ENCODE measurements at places on chromosomes 7 and 10.

- H3K27me3 ChIP-seq = no peaks in the 10 kb centered on the region
- H3K27ac ChIP-seq = no peak overlapping the region
- DNase-seq = no peak
- H3K4me1 ChIP-seq = no peaks in the 10 kb centered on the region
- H3K36me3 ChIP-seq = no peaks in the 10 kb centered on the region
- H3K4me3 ChIP-seq = no peak overlapping the region
Measured at GRCh38 chr10:103572347-103573204, 79.1 kb downstream of the NEURL1 start.

- H3K4me3 ChIP-seq = no peak overlapping the region
- H3K4me1 ChIP-seq = no peaks in the 10 kb centered on the region
- DNase-seq = no peak
- H3K36me3 ChIP-seq = no peaks in the 10 kb centered on the region
- no peak overlapping the region for H3K27ac ChIP-seq
Measured at GRCh38 chr7:89554209-89554608, 600.1 kb upstream of the STEAP1 start.

- no peak overlapping the region for H3K4me3 ChIP-seq
- no peaks in the 10 kb centered on the region for H3K36me3 ChIP-seq
- H3K27me3 ChIP-seq = no peaks in the 10 kb centered on the region
- no peaks in the 10 kb centered on the region for H3K4me1 ChIP-seq
Measured at GRCh38 chr7:33798686-33799325, 106.5 kb upstream of the BMPER start.

- no peaks in the 10 kb centered on the region for H3K36me3 ChIP-seq
- no peak overlapping the region for H3K4me3 ChIP-seq
- H3K27me3 ChIP-seq = no peaks in the 10 kb centered on the region
- no peak overlapping the region for H3K27ac ChIP-seq
- no peak for DNase-seq
- no peaks in the 10 kb centered on the region for H3K4me1 ChIP-seq
Measured at GRCh38 chr7:137718355-137718754, 128.4 kb downstream of the DGKI start.

GRCh38 chr7:109844362-109844761, 1246.6 kb upstream of the LRRN3 start:
- H3K27me3 ChIP-seq = no peaks in the 10 kb centered on the region
- no peak for DNase-seq
- no peaks in the 10 kb centered on the region for H3K4me1 ChIP-seq

GRCh38 chr7:55095672-55096071, 76.9 kb downstream of the EGFR start:
- H3K27ac ChIP-seq = no peak overlapping the region
- no peak overlapping the region for H3K4me3 ChIP-seq
- no peak for DNase-seq
- H3K36me3 ChIP-seq = no peaks in the 10 kb centered on the region
- peaks cover 3% of the 10 kb centered on the region for H3K27me3 ChIP-seq

DNA sequence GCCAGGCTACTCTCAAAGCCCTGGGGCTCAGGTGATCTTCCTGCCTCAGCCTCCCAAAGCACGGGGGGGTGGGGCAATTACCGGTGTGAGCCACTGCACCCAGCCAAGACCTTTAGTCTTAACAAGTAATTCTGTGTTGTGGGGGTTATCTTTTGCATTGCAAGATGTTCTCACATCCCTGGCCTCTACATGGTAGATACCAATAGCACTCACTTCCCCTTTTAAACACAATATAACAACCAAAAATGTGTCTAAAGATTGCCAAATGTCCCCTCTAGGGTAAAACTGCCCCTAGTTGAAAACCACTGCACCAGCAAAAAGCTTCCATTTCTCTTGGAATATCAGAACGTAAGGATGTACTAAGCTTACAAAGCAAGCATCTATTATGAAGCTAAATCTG, 225.0 kb downstream of the CTNNA3 start:
- no peaks in the 10 kb centered on the region for H3K27me3 ChIP-seq
- no peak overlapping the region for H3K4me3 ChIP-seq
- H3K27ac ChIP-seq = no peak overlapping the region
- no peak for DNase-seq

GRCh38 chr10:68224810-68225209, 7.1 kb downstream of the ATOH7 start:
- no peak overlapping the region for H3K27ac ChIP-seq
- DNase-seq = no peak
- H3K4me1 ChIP-seq = no peaks in the 10 kb centered on the region

- no peak overlapping the region for H3K27ac ChIP-seq
- no peaks in the 10 kb centered on the region for H3K36me3 ChIP-seq
- no peaks in the 10 kb centered on the region for H3K4me1 ChIP-seq
- H3K4me3 ChIP-seq = no peak overlapping the region
- no peaks in the 10 kb centered on the region for H3K27me3 ChIP-seq
Measured at GRCh38 chr10:69489506-69490090, 38.3 kb downstream of the TSPAN15 start.

DNA sequence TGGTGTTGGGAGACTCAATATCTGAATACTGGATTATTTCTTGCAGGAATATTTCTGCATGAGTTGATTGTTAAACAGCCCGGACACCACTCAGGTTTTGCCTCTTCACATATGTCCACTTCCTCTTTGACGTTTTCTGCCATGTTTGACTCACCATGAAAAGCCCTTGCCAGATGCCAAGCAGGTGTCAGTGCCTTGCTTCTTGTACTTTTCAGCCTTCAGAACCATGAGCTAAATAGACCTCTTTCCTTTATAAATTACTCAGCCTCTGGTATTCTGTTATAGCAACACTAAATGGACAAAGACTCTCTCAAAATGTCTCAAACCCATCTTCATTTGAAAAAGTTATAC, 24.7 kb upstream of the MACC1 start:
- H3K36me3 ChIP-seq = no peaks in the 10 kb centered on the region
- H3K27ac ChIP-seq = no peak overlapping the region
- H3K4me1 ChIP-seq = no peaks in the 10 kb centered on the region
- no peak overlapping the region for H3K4me3 ChIP-seq
- no peaks in the 10 kb centered on the region for H3K27me3 ChIP-seq

DNA sequence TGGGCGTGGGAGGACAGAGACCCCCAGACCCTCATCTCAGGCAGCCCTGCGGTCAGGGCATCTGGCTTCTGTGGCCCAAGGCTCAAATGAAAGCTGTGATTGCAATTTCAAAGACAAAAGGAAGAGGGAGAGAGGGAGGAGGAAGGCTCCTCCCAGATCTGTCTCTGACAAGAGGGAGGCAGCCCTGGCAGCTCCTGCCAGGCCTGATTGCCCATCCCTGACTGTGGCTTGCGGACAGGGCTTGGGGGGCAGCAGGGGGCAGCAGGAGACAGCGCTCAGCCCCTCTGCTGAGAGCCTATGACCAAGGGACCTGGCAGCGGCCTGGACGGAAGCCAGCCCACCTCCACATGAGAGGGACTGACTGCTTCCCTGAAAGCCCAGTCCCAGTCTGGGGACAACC, 91.8 kb downstream of the PTPRN2 start:
- no peaks in the 10 kb centered on the region for H3K4me1 ChIP-seq
- DNase-seq = no peak
- H3K36me3 ChIP-seq = no peaks in the 10 kb centered on the region
- H3K4me3 ChIP-seq = no peak overlapping the region
- no peaks in the 10 kb centered on the region for H3K27me3 ChIP-seq

GRCh38 chr7:80707318-80707717, 68.9 kb downstream of the CD36 start:
- no peaks in the 10 kb centered on the region for H3K36me3 ChIP-seq
- H3K27me3 ChIP-seq = no peaks in the 10 kb centered on the region
- no peaks in the 10 kb centered on the region for H3K4me1 ChIP-seq
- no peak overlapping the region for H3K27ac ChIP-seq

GRCh38 chr10:129861776-129862531, 102.1 kb downstream of the EBF3 start:
- no peak overlapping the region for H3K4me3 ChIP-seq
- H3K36me3 ChIP-seq = no peaks in the 10 kb centered on the region
- DNase-seq = no peak
- no peaks in the 10 kb centered on the region for H3K4me1 ChIP-seq
- H3K27me3 ChIP-seq = no peaks in the 10 kb centered on the region
- no peak overlapping the region for H3K27ac ChIP-seq

- H3K27me3 ChIP-seq = no peaks in the 10 kb centered on the region
- H3K4me3 ChIP-seq = no peak overlapping the region
Measured at GRCh38 chr10:24438800-24439199, 229.9 kb downstream of the KIAA1217 start.

GRCh38 chr10:115710136-115710535, 562.9 kb downstream of the GFRA1 start:
- no peaks in the 10 kb centered on the region for H3K4me1 ChIP-seq
- no peaks in the 10 kb centered on the region for H3K27me3 ChIP-seq
- H3K36me3 ChIP-seq = no peaks in the 10 kb centered on the region
- no peak for DNase-seq
- no peak overlapping the region for H3K4me3 ChIP-seq

DNA sequence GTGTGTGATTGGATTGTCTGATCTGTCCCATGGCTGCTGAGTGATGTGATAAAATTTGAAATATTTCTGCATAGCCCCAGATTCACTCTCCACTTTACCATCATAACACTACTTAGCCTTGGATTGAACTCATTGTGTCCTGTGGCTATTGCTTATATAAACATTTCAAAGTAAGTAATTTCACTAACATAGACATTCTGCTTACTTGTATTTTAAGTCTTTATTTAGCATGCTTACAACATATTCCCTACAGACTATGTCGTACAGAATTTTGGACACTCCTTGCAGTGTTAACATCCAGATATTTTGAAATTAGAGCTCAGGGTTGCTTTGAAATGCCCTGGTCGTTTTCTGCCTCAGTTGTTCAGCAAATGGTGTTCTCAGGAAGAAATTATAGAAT, 117.6 kb downstream of the LRRC4 start:
- H3K27me3 ChIP-seq = no peaks in the 10 kb centered on the region
- no peak for DNase-seq
- H3K4me1 ChIP-seq = no peaks in the 10 kb centered on the region
- no peaks in the 10 kb centered on the region for H3K36me3 ChIP-seq
- no peak overlapping the region for H3K4me3 ChIP-seq

- H3K4me3 ChIP-seq = no peak overlapping the region
- H3K36me3 ChIP-seq = no peaks in the 10 kb centered on the region
- DNase-seq = no peak
- no peaks in the 10 kb centered on the region for H3K4me1 ChIP-seq
- no peaks in the 10 kb centered on the region for H3K27me3 ChIP-seq
Measured at GRCh38 chr7:76430836-76431235, 6.1 kb downstream of the ZP3 start.

DNA sequence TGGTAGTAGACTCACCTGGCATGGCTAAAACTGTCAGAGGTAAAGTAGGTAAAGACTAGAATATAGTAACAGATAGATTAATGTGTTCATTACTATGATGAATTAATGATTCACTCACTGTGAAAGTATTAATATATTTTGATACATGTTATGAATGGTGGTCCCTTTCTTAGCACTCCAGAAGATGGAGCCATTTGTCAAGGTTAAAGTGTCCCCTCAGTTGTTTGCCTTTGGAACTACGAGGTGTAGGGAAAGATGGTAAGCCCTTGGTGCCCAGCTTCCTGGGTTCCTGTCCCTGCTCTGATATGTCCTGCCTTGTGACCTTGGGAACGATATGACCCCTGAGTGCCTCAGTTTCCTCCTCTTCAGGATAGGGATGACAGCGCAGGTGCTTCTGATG, 49.4 kb downstream of the HTRA1 start:
- no peak overlapping the region for H3K4me3 ChIP-seq
- H3K27ac ChIP-seq = no peak overlapping the region
- DNase-seq = no peak
- H3K27me3 ChIP-seq = no peaks in the 10 kb centered on the region
- no peaks in the 10 kb centered on the region for H3K36me3 ChIP-seq
- peaks cover 11% of the 10 kb centered on the region for H3K4me1 ChIP-seq

- H3K36me3 ChIP-seq = no peaks in the 10 kb centered on the region
- H3K4me3 ChIP-seq = no peak overlapping the region
- no peaks in the 10 kb centered on the region for H3K4me1 ChIP-seq
- H3K27me3 ChIP-seq = no peaks in the 10 kb centered on the region
Measured at GRCh38 chr10:132461683-132462231, 64.8 kb downstream of the PWWP2B start.
